ENCODE measurements at places on chromosomes 3 and 15. TPM values are rescaled to one million over a fixed set of nuclear protein-coding genes. Genes with fewer than 3 reads are reported as not detected.

The INSYN1 gene
- not detected for total RNA-seq

DNA sequence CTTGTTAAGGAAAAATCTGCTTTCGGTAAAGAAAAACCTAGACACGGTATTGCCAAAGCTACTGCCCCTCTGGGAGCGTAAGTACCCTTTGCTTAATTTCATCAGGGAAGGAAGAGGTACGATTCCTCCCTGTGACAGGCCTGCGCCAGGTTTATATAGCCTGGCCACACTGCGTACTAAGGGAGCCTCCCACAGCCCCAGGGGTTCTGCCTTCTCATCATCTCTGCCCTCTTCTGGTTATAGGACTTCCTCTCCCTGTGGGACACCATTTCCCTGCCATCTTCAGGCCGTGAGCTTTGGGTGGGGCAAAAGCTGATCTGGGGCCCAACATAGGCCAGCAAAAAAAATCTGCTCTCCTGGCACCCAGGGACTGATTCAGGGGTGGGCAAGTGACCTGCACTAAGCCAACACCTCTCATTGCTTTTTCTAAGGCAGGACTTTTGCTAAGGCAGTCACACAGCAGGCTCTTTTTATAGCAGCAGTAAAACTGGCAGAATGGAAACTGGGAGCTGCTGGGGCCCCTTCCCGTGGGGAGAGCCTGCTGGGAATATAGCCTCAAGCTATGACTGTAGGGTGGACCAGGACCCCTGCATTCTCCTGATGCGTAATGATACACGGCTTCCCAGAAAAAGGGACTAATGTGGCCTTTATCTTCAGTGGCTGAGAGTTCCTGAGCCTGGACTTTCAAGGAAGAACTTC, 76.2 kb downstream of the PRICKLE2 start:
- no peaks in the 10 kb centered on the region for H3K36me3 ChIP-seq
- H3K27me3 ChIP-seq: no peaks in the 10 kb centered on the region
- no peak overlapping the region for H3K4me3 ChIP-seq

DNA sequence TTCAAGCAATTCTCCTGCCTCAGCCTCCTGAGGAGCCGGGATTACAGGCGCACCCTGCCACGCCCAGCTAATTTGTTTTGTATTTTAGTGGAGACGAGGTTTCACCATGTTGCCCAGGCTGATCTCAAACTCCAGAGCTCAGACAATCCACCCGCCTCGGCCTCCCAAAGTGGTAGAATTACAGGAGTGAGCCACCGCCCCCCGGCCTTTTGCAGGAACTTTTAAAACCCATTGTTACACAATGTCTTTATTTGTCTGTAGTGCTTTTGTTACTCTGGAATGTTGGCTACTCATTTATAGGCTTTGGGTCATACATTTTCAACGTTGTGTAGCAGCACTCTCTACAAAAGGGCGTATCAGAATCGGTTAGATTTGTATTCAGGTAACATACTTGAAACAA, 499.1 kb downstream of the ROBO2 start:
- no peak overlapping the region for H3K27ac ChIP-seq
- H3K27me3 ChIP-seq: no peaks in the 10 kb centered on the region
- H3K36me3 ChIP-seq: no peaks in the 10 kb centered on the region
- no peaks in the 10 kb centered on the region for H3K4me1 ChIP-seq
- H3K4me3 ChIP-seq: no peak overlapping the region
- no peak for DNase-seq

DNA sequence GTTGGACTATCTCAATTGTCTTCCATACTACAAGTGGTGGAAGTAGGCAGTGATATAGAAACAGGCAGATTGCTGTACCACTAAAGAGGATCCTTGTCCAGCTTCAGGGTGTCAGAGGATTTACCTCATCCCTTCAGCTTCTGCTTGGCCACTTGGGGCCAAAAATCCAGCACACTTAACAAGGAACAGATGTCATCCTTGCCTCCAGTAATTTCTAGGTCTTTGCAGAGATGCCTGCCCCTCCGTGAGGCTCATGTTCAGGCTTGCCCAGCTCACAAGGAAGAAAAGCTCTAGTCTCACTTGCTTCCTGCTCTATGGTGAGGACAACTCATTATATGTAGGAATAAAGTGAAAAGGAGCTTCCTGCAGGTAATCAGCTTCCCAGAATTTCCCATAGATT, 510.3 kb downstream of the EPHA3 start:
- DNase-seq: no peak
- no peaks in the 10 kb centered on the region for H3K36me3 ChIP-seq
- no peak overlapping the region for H3K4me3 ChIP-seq
- H3K27me3 ChIP-seq: no peaks in the 10 kb centered on the region
- no peak overlapping the region for H3K27ac ChIP-seq

The USP19 gene
- total RNA-seq: 87.3 TPM

The CTXND1 gene
- not detected for total RNA-seq

DNA sequence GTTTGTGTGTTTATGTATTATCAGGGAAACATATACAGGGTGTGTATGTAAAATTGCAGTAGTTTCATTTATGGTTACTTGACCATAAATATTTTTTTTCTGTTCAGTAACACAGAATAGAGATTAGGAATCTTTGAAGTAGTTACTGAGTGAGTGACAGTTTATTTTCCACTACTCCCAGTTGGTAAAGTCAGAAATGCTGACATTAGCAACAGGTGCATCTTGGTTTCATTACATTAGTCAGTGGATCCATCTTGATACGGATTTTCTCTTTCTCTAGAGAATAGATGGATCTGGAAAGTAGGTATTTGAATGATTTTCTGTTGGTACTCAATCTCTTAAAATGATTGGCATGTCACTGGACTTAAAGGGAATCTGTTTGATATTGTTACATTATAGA, 6.0 kb downstream of the UBE2E2 start:
- H3K4me1 ChIP-seq: peaks cover 36% of the 10 kb centered on the region
- H3K4me3 ChIP-seq: no peak overlapping the region
- no peak for DNase-seq
- no peaks in the 10 kb centered on the region for H3K27me3 ChIP-seq
- H3K27ac ChIP-seq: no peak overlapping the region

- DNase-seq: no peak
- H3K36me3 ChIP-seq: no peaks in the 10 kb centered on the region
- no peaks in the 10 kb centered on the region for H3K4me1 ChIP-seq
- no peak overlapping the region for H3K4me3 ChIP-seq
Observed at GRCh38 chr3:116579840-116580239, 129.7 kb upstream of the TUSC7 start.

- H3K4me1 ChIP-seq: no peaks in the 10 kb centered on the region
- no peak overlapping the region for H3K4me3 ChIP-seq
- H3K36me3 ChIP-seq: no peaks in the 10 kb centered on the region
- H3K27ac ChIP-seq: no peak overlapping the region
- no peaks in the 10 kb centered on the region for H3K27me3 ChIP-seq
- DNase-seq: no peak
Observed at GRCh38 chr15:87365186-87365585, 891.4 kb downstream of the NTRK3 start.

The SKOR1 gene
- total RNA-seq: 0.32 TPM

DNA sequence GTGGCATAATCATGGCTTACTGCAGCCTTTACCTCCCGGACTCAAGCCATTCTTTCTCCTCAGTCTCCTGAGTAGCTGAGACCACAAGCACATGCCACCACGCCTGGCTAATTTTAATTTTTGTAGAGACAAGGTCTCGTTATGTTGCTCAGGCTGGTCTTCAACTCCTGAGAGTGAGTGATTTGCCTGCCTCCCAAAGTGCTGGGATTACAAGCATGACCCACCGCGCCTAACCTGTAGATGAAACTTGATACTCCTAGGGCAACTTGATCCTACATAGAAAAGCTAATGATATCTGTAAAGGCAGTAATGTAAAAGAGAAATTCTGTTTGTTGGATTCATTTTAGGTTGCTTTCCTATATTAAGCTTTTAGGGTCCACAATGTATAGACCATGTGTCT, 391.9 kb upstream of the THRB start:
- no peak for DNase-seq
- no peaks in the 10 kb centered on the region for H3K27me3 ChIP-seq
- no peaks in the 10 kb centered on the region for H3K36me3 ChIP-seq
- H3K4me3 ChIP-seq: no peak overlapping the region
- no peak overlapping the region for H3K27ac ChIP-seq
- H3K4me1 ChIP-seq: no peaks in the 10 kb centered on the region

DNA sequence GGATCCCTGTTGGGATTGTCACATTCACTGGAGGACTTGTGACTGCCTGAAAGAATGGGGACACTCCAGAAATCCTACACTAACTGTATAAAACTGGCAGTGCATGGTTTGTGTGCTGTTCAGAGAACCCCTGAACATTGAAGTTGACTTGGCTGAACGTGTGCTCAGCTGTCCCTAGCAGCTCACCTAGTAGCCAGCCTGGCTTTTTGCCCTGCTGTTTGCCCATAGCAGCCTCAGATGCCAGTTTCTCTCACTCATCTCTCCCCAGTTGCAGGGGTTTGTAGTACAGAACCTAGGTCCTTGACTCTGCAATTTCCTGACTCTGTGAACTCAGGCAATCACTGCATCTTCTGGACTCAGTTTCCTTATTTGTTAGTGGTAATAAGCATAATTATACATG, 63.0 kb downstream of the KCNAB1 start:
- no peaks in the 10 kb centered on the region for H3K36me3 ChIP-seq
- no peaks in the 10 kb centered on the region for H3K4me1 ChIP-seq
- H3K27ac ChIP-seq: no peak overlapping the region
- H3K27me3 ChIP-seq: no peaks in the 10 kb centered on the region

GRCh38 chr3:115321400-115321805, 174.3 kb upstream of the ZBTB20 start:
- no peak overlapping the region for H3K4me3 ChIP-seq
- no peak for DNase-seq
- H3K36me3 ChIP-seq: no peaks in the 10 kb centered on the region
- H3K27me3 ChIP-seq: no peaks in the 10 kb centered on the region
- H3K4me1 ChIP-seq: no peaks in the 10 kb centered on the region

GRCh38 chr3:50623840-50624474, 7.0 kb downstream of the MAPKAPK3 start:
- H3K4me3 ChIP-seq: no peak overlapping the region
- H3K36me3 ChIP-seq: peaks cover 1% of the 10 kb centered on the region
- peaks cover 30% of the 10 kb centered on the region for H3K4me1 ChIP-seq

- no peaks in the 10 kb centered on the region for H3K27me3 ChIP-seq
- no peak overlapping the region for H3K27ac ChIP-seq
- H3K4me1 ChIP-seq: peaks cover 12% of the 10 kb centered on the region
Observed at GRCh38 chr3:8627201-8627940, 17.2 kb downstream of the SSUH2 start.

DNA sequence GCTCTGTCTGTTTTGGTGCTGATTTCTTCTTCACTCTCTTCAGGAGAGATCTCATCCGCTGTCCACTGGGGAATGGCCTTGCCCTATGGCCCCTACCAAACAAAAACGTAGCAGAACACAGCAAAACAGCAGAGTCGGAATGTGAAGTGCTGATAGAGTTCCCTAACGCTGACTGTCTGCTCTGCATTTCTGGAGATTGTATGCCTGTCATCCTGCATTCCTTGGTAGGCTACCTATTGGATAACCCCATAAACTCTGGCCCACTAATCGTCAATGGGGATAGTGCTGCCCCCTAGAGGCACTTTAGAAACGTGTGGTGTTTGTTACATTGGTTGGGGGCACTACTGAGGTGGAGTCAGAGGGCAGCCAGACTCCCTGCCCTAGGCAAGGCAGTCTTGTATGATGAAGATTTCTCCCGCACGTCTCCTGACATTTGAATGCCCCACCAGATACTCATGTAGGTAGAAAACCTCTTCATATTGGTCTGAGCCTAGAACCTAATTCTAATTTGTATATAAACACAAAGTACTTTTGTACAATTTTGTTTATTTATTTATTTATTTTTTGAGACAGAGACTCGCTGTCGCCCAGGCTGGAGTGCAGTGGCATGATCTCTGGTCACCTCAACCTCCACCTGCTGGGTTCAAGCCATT, 15.6 kb upstream of the MAGEF1 start:
- H3K27ac ChIP-seq: no peak overlapping the region
- no peaks in the 10 kb centered on the region for H3K36me3 ChIP-seq
- H3K27me3 ChIP-seq: no peaks in the 10 kb centered on the region
- DNase-seq: peak; percentile 74
- no peak overlapping the region for H3K4me3 ChIP-seq

DNA sequence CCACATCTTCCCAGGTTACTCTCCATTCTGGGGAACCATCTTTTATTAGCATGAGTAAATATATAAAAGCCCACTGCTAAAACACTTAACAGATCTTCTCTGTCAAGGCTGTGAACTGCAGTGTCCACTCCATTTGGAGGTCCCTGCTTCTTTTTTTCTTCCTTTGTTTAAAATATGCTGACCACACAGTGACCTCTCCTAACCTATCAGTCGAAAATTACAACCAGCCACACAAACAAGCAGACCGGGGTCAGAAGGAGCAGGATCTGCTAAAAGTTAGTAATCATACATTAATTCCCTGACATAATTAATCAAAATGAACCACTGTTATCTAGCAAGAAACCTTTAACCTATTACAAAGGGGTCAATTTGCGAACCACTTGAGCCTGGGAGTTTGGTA, 427.9 kb upstream of the NR2F2 start:
- H3K4me1 ChIP-seq: no peaks in the 10 kb centered on the region
- DNase-seq: no peak
- no peaks in the 10 kb centered on the region for H3K27me3 ChIP-seq

DNA sequence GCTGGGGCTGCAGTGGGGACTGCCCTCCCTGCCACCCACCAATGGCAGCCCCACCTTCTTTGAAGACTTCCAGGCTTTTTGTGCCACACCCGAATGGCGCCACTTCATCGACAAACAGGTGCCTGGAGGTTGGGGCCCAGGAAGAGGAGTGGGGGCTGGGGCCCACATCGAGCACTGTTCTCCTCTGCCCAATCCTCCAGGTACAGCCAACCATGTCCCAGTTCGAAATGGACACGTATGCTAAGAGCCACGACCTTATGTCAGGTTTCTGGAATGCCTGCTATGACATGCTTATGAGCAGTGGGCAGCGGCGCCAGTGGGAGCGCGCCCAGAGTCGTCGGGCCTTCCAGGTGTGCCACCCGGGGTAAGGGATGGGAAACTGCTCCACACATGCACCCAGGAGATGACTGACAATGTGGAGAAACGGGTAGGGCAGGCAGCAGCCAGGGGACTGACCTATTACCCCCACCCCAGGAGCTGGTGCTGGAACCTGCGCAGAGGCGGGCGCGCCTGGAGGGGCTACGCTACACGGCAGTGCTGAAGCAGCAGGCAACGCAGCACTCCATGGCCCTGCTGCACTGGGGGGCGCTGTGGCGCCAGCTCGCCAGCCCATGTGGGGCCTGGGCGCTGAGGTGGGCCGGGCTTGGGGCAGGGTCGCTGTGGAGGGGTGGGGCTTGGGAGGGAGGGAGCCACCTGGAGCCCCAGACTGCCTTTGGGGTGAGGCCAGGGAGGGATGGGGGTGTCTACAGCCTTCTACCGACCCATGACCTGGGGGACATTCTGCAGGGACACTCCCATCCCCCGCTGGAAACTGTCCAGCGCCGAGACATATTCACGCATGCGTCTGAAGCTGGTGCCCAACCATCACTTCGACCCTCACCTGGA, 22.9 kb downstream of the NBEAL2 start:
- no peak overlapping the region for H3K4me3 ChIP-seq
- no peak for DNase-seq
- no peaks in the 10 kb centered on the region for H3K27me3 ChIP-seq
